ENCODE measurements at places on chromosomes 3 and 15.

- no peak for DNase-seq
Observed at GRCh38 chr3:195072916-195073564, 197.9 kb downstream of the XXYLT1 start.

DNA sequence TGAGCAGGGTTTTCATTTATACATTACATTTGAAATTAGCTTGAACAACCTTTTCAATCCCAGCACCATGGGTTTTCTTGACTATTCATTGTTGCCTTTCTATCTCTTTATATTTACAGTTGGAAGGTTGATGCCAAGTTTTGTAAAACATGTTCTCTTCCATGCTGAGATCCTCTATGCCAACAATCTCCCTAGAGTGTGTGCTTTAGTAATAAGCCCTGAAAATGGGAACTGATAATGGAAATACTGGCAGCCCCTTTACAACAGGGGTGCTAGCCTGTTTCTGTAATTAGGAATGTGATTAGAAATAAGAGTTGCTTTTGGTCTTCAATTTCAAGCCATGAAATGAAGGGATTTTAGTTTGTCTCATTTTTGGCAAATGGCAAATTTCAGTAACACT lies 239.9 kb upstream of the NAALADL2 start:
- no peak for DNase-seq

DNA sequence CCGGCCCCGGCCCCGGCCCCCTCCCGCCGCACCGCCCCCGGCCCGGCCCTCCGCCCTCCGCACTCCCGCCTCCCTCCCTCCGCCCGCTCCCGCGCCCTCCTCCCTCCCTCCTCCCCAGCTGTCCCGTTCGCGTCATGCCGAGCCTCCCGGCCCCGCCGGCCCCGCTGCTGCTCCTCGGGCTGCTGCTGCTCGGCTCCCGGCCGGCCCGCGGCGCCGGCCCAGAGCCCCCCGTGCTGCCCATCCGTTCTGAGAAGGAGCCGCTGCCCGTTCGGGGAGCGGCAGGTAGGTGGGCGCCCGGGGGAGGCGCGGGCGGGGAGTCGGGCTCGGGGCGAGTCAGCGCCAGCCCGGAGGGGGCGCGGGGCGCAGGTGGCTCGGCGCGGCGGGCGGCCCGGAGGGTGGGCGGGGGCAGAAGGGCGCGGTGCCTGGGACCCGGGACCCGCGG lies 352 bp downstream of the CHRD start:
- DNase-seq: no peak

GRCh38 chr15:44918136-44918535 lies 38.4 kb upstream of the TERB2 start:
- DNase-seq: no peak

- no peak for DNase-seq
Observed at GRCh38 chr3:196624067-196624790, 15.3 kb upstream of the NRROS start.

GRCh38 chr3:173863551-173863950 lies 466.0 kb downstream of the NLGN1 start:
- no peak for DNase-seq

GRCh38 chr3:29332195-29332637 lies 51.3 kb downstream of the RBMS3 start:
- peak; percentile 91 for DNase-seq

DNA sequence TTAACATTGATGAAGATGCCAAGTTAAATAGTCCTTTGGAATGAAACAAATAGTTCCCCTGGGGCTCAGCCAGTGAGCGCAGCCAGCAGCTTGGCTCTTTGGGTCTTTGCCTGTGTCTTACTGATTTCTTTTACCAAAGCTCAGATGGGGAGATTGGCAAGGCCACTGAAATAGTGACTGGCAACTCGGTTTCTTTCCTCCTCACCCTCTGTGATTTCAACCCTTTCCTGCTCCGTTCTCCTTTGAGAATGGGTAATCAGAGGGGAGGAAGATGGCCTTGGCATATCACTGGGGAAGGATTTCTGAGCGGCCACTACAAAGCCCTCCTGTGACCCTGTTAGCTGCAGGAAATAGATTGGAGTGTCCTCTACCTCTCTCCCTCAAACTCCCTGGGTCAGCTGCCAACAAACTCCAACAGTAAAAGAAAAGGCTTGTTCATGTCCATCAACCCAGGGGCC lies 337.1 kb upstream of the LRRFIP2 start:
- DNase-seq: no peak

DNA sequence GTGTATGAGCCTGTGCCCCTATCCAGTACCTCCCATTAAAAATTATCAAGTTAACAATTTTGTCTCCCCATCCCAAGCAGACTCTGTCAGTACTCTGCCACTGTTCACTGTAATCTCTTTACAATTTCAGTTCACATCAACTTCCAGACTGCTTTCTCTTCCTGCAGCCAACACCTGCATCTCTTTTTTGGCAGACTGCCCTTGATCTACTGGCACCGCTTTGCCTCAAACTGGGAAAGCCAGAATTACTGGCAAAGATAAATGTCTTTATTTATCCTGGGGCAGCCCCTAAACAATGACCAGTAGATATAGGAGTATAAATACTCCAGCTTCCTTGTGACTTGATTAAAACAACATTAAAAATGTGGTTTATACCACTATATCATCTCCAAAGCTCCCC lies 494.1 kb downstream of the ZNF385D start:
- no peak for DNase-seq

GRCh38 chr3:23761440-23761896 lies 44.3 kb upstream of the UBE2E1 start:
- peak; percentile 44 for DNase-seq

- no peak for DNase-seq
Observed at GRCh38 chr3:151556596-151556995, 95.7 kb upstream of the IGSF10 start.

- DNase-seq: peak; percentile 87
Observed at GRCh38 chr15:72168131-72168807, 29.3 kb downstream of the GRAMD2A start.

DNA sequence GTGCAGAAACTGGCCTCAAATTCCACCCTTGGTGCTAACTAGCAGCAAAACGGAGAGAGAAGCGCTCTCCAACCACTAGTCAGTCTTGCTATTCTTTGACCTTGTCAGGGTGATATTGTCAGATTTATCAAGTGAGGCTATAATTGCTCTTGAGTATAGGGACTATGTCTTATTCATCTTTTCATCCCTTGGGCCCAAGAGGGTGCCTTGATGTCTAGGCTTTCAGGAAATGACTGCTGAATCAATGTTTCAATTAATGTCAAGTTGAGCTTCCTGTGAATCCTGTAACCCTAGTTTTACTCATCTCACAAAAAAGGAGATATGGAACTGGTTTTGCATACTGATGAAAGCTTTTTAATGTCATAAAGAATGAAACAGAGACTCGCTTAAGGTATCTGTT lies 701.3 kb downstream of the EDEM1 start:
- no peak for DNase-seq

GRCh38 chr3:48962340-48962739 lies 27.7 kb upstream of the P4HTM start:
- no peak for DNase-seq

DNA sequence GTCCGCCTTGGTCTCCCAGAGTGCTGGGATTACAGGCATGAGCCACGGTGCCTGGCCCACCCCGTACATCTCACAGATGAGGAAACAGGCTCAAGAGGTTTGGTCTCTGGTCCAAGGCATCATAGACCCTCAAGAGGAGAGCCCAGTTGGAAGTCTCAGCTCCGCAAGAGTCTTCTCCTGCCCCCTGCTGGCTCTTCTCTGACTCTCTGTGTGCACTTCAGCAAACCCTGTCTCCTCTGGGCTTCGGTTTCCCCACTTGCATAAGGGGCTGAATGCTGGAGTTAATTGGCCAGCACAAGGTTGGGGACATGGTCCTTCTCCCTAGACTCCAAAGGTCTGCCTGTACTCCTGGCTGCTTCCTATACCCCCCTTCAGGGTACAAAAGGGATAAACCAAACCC lies 3.9 kb downstream of the MST1R start:
- no peak for DNase-seq

DNA sequence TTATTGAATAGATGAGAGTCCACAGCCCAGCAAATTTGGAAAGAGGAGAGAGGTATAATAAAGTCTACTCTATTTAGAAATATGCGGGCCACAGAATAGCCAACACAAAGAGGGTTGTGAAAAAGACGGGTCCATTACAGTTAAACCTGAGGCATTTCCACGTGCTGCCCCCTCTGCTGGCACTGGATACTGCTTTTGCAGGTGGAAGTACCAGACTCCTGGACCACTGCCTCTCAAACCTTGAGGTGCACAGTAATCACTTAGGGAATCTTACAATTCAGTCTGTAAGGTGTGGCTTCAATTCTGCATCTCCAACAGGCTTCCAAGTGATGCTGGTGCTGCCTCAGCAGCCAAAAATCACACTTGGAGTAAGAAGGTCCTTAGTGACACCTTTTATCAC lies 3.0 kb upstream of the TFDP2 start:
- no peak for DNase-seq

GRCh38 chr3:168088106-168088720 lies 7.5 kb downstream of the GOLIM4 start:
- DNase-seq: no peak

DNA sequence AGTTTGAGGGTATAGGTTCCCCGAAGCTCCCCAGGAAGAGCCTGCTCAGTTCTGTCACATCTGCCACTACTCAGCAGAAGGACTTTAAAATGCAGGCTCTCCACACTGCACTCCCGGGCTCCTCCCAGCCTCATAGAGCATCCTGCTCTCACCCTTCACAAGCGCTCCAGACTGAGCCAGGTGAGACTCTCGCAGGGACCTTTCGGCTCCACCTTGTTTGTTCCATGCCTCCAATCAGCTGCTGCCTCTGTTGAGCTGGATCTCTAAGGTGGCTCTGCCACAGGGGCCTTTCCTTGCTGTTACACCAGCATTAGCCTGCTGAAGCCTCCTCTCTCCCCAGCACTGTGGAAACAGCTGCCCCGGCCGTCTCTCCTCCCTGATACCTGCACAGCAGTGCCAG lies 56.1 kb downstream of the SLCO3A1 start:
- DNase-seq: no peak

DNA sequence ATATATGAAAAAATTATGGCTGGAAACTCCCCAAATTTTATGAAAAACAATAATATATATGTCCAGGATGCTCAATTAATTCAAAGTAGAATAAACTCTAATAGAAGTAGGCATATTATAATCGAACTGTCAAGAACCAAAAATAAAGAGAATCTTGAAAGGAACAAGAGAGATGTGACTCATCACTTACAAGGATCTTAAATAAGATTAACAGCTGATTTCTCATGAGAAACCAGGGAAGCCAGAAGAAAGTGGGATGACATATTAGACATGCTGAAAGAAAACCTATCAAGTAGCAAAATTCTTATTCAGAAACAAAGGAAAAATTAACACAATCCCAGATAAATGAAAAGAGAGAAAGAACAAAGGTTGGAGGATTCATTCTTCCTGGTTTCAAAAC lies 66.8 kb downstream of the FAIM start:
- DNase-seq: peak; percentile 14

All from mammary epithelial cell (primary cell).